ENCODE measurements at places on chromosomes 3 and 15.

DNA sequence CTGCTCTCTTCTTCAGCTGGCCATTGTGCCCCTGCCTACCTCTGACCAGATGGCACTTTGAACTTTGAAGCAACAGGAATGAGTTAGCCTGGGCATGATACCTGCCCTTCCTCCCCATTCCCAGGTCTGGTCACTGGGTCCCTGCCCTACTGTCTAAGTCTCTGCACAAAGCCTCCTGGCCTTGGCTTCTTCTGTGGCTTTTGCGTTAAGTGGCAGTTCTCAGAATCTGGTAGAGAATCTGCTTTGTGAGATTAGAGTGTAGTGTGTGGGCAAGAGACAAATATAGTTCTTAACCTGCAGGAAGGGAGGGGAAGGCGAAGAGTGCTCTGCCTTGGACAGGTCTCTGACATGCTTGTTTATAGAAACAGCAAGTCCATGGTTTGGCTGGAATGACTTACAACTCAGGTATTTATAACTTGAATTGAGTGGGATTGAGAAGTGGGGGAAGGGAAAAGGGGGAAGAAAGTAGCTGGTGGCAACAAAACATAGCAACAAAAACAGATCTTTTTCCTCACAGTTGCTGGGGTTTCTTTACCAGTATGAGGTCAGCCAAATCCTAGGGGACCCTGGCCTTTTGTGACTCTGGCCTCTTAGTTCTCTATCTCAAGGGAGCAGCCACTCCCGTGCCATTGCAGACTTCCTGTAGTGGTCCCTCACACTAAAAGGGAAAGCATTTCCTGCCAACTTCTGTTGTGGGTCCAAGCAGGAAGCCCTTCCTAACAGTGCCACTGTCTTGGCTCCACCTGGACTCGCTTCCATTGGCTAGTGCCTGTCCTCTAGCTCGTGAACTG lies 16.7 kb downstream of the MAPKBP1 start:
- H3K27ac ChIP-seq, result peak overlapping the region; percentile 34
- H3K4me3 ChIP-seq, result no peak overlapping the region
- no peaks in the 10 kb centered on the region for H3K36me3 ChIP-seq

- H3K4me1 ChIP-seq, result no peaks in the 10 kb centered on the region
- no peaks in the 10 kb centered on the region for H3K27me3 ChIP-seq
- no peak for DNase-seq
- H3K4me3 ChIP-seq, result no peak overlapping the region
- H3K27ac ChIP-seq, result no peak overlapping the region
- no peaks in the 10 kb centered on the region for H3K36me3 ChIP-seq
Measured at GRCh38 chr3:110307065-110307809, 764.4 kb upstream of the NECTIN3 start.

DNA sequence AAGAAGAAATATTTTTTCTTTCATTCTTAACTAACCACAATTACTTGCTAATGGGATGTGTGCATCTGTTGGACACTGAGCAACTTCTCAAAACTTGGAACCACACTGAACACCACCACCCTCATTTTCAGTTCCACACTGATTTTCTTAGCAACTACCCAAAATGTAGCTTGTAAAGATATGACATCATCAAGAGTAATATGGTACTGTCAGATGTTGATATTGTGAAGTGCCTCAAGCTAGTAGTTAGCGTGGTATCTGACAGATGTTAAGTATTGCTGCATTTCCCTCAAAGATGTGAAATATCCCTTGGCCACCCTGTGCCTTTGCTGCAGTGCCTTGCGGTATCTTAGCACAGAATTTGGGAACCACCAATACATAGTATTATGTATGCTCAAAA lies 9.3 kb downstream of the RFTN1 start:
- H3K4me1 ChIP-seq, result peaks cover 13% of the 10 kb centered on the region
- no peak for DNase-seq
- no peak overlapping the region for H3K4me3 ChIP-seq
- H3K27ac ChIP-seq, result no peak overlapping the region
- H3K36me3 ChIP-seq, result no peaks in the 10 kb centered on the region
- no peaks in the 10 kb centered on the region for H3K27me3 ChIP-seq

DNA sequence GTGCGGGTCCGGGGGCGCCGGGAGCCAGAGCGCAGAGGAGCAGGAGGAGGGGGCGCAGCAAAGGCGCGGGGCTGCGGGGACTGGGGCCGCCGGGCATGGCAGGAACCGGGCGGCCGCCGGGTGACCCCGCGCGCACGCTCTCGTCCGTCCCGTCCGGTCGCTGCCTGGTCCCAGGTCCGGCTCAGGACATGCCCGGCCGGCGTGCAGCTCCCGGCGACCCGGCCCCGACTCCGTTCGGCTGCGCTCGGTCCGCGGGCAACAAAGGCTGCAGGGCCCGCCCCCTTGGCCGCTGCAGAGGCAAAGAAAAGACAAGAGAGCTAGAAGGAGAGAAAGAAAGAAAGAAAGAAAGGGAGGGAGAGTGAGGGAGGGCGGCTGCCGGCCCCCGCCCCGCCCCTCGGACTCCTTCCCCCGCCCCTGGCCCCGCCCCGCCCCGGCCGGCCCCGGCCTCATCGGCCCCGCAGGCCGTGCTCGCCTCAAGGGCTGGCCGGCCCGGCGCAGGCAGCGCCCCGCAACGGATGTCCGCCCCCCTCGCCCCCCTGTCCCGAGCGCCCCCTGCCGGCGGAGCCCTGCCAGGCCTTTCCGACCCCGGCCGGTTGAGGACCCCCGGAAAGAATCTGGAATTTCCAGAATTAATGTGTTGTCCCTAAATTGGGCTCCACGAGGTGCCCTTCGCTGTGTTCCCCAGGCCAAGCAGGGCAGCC lies at the start of gene ADAMTS7:
TSS of gene ADAMTS7 (minus strand) at position 341 of the 701 bp plus-strand sequence. CDS start at position 97, 244 bp downstream.
- H3K27ac ChIP-seq, result peak within 1 kb of the TSS; percentile 9
- DNase-seq, result peak; percentile 68
- H3K4me1 ChIP-seq, result peaks cover 22% of the 10 kb centered on the region
- no peaks in the 10 kb centered on the region for H3K36me3 ChIP-seq
- peak within 1 kb of the TSS; percentile 70 for H3K4me3 ChIP-seq
- no peaks in the 10 kb centered on the region for H3K27me3 ChIP-seq

- H3K4me3 ChIP-seq, result no peak overlapping the region
- no peaks in the 10 kb centered on the region for H3K27me3 ChIP-seq
- no peak for DNase-seq
Measured at GRCh38 chr3:88589138-88589537, 439.4 kb downstream of the C3orf38 start.

DNA sequence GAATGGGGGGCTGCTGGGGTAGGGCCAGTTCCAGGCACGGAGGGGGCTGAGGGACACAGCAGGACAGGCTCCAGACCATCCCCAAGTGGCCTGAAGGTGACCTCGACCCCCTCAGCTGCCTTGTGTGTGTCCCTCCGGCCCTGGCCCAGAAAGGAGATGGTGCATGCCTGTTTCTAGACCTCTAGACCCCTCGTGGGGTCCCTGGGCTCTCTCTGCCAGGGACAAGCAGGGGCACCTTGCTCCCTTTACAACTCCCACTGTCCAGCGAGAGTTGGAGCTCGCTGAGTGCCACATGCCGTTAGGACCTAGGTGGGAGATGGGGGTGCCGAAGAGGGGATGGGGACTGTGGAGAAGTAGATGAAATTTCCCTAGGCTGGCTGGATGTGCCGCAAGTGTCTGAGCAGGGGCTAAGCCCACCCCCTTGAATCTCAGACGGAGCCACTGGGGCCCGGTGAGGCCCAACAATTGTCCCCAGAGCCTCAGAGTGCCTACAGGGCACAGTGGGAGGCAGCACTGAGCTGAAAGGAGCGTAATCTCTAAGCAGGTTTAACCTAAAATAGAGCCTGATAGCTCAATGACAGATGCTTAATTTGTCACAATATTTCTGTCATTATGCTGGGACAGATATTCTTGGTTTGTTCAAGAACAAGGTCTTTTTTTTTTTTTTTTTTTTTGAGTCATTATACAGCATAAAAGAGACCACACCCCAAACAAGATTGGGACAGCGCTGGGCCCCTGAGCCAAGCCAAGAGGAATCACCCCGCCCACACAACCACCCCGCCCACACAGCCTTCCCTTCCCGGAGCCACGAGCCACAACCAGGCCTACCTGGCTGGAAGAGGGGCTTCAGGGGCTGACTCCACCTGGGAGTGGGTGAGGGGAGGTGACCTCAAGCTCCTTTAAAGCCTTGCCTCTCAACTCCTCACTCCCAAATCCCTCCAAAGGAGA lies 23.6 kb upstream of the KLF13 start:
- no peaks in the 10 kb centered on the region for H3K4me1 ChIP-seq
- peak; percentile 86 for DNase-seq
- no peak overlapping the region for H3K4me3 ChIP-seq
- no peak overlapping the region for H3K27ac ChIP-seq
- H3K27me3 ChIP-seq, result no peaks in the 10 kb centered on the region
- no peaks in the 10 kb centered on the region for H3K36me3 ChIP-seq

DNA sequence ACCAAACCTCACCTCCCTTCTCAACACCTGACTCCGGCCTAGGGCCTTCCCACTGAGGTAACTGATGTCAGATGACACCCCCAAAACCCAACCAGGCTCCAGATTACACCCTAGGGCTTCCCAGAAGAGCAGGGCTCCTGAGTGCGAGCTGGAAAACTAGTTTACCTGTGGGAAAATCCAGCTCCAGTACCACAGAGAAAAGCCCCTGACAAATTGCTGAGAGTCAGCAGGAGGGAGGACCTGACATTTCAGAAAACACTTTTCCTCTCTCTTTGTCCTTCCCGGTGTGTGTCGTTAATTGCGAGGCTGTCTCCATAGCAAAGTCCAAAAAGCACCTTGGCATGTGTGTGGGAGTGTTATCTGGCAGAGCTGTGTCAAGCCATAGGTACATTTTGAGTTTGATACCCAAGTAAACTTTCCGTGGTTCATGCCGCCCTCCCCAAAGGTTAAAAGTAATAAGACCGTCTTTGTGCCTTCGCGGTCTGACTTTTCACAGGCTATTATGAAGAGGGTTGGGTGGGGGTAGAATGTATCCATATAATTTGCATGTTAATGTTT lies 79.8 kb upstream of the FNDC3B start:
- H3K36me3 ChIP-seq, result no peaks in the 10 kb centered on the region
- no peaks in the 10 kb centered on the region for H3K27me3 ChIP-seq
- no peak overlapping the region for H3K4me3 ChIP-seq

DNA sequence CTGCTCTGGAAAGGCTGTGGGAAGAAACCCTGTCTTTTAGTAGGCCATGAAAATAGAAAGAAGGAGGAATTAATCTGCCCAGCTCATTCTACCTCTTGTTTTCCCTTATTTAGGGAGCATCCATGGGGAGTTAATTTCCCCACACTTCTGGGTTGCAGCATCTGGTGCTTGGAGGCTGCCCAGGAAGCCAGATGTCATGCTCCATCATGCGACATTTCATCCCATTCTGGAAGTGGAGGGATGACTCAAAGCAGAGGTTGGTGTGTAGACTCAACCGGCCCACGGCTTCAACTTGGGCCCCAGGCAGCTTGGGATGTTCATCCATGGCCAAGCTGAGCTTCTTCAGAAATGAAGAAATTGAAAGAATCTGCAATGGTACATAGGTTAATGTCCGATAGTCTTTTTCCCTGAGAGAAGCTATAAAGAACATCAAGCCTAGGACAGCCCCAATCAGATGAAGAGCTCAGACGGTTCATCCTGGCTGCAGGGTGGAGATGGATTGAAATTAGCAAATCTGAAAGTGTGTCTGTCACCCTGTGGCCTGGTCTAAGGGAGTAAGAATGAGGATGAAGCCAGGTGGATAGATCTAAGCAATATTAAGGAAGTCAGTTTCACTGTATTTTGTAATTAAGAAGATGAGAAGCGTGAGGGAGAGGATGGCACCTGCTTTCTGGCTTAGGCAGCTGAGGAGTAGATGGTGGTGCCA lies 24.5 kb upstream of the PROK2 start:
- DNase-seq, result no peak
- no peak overlapping the region for H3K27ac ChIP-seq
- H3K4me1 ChIP-seq, result peaks cover 12% of the 10 kb centered on the region

DNA sequence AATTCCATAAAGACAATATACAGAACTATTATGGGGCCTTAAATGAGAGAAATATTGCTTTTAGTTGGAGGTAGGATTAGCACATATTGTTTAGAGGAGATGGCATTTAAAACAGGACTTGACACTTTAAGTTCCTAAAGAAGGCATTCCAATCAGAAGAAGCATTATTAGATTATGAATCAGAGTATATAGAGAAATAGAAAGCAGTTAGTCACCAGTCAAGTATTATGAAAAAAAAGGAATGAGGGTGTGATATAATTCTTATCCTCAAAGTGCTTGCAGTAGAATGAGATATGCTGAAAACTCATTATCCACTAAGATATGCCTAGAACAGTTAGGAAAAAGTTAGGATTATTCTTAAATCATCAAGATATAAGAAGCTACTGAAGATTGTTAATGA lies 456.2 kb downstream of the ZNF385D start:
- H3K4me1 ChIP-seq, result no peaks in the 10 kb centered on the region
- no peak overlapping the region for H3K27ac ChIP-seq
- H3K36me3 ChIP-seq, result no peaks in the 10 kb centered on the region
- no peak for DNase-seq
- no peak overlapping the region for H3K4me3 ChIP-seq

DNA sequence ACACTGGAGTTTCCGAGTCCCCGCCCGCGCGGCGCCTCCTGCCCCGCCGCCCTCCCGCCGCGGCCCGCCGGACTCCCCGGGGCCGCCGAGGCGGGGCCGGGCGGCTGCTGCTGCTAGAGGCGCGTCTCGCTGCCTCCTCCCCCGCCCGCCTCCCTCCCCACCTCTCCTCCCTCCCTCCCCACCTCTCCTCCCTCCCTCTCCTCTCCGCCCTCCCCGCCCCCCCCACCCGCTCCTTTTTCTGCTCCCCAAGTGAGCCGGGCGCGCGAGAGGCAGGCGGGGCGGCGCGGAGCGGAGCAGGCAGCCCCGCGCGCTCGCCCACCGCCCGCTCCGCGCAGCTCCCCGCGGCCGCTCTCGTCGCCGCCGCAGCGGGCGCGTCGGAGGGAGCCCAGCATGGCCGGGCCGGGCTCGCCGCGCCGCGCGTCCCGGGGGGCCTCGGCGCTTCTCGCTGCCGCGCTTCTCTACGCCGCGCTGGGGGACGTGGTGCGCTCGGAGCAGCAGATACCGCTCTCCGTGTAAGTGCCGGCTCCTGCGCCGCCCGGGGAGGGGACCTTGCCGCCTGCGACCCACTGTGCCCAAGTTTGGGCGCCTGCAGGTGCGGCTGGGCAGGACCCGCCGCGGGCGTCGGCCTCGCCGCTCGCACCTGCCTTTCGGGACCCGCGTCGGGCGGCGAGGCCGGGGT lies at the start of gene CACNA2D3:
TSS of gene CACNA2D3 (plus strand) at position 229 of the 679 bp plus-strand sequence.
- no peaks in the 10 kb centered on the region for H3K36me3 ChIP-seq
- no peaks in the 10 kb centered on the region for H3K4me1 ChIP-seq
- peak within 1 kb of the TSS; percentile 34 for H3K4me3 ChIP-seq
- no peak for DNase-seq
- peaks cover 99% of the 10 kb centered on the region for H3K27me3 ChIP-seq
- no peak within 1 kb of the TSS for H3K27ac ChIP-seq

GRCh38 chr3:128572013-128572412 lies 78.6 kb downstream of the RPN1 start:
- no peak overlapping the region for H3K27ac ChIP-seq
- H3K4me1 ChIP-seq, result no peaks in the 10 kb centered on the region
- H3K4me3 ChIP-seq, result no peak overlapping the region
- peaks cover 39% of the 10 kb centered on the region for H3K27me3 ChIP-seq
- H3K36me3 ChIP-seq, result no peaks in the 10 kb centered on the region
- DNase-seq, result no peak

DNA sequence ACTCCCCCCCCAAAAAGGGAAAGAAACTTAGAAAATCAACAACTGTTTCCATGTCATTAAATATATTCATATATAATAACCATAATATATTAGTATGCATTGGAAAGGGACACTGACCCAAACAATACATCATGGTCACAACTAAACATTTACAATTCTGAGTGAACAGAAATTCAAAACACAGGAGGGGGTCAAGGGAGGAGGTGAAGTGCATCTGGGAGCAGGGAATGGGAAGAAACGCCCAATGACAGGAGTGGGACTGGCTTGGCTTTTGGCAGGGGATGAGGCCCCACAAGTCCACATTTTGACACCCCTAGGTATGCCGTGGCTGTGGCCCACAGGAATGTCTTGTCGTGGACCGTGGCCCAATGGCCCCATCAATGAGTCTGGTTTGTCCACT lies 41.1 kb downstream of the FGD5 start:
- no peaks in the 10 kb centered on the region for H3K36me3 ChIP-seq
- no peak for DNase-seq
- peaks cover 3% of the 10 kb centered on the region for H3K27me3 ChIP-seq
- no peak overlapping the region for H3K4me3 ChIP-seq

Data from left lung (tissue), 14 donors.